ENCODE measurements at places on chromosomes 13 and 19.
A peak's percentile ranks its signal among the peaks of the same experiment; 100 is the strongest.

DNA sequence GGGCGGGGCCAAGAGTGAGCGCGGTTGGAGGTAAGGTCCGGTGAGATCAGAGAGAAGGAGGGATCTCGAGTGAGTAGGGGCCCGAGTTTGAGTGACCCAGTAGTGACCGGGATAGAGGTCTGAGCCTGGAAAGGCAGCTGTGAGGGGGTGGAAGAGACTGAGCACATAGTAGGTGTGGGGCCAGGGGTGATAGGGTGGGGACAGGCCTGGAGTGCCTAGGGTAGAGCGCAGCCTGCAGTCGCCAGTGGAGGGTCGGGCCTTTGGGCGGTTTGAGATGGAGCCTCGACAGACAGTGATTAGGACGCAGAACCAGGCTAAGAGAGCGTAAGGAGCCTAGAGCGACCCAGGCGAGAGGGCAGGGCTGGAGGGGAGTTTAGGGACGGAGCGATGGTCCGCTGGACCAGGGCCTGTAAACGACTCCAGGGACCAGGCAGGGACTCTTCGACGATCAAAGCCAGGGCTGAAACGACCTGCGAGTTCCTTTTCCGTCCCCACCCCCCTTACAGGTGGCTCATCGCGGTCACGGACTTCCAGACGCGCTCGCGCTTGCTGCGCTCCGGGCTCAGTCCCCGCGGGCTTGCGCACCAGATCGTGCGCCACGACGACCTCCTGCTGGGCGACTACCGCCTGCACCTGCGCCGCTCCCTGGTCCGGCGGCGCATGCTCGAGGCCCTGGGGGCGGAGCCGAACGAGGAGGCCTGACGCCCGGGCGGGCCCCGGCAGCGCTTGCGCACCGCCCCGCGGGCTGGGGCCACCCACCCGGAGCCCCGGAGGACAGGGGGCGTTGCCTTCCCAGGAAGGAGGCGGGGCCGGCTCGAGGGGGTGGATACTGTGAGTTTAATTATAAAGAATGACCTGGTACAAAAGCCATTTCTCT lies 9.4 kb downstream of the C19orf81 start:
- DNase-seq: peak; percentile 57

DNA sequence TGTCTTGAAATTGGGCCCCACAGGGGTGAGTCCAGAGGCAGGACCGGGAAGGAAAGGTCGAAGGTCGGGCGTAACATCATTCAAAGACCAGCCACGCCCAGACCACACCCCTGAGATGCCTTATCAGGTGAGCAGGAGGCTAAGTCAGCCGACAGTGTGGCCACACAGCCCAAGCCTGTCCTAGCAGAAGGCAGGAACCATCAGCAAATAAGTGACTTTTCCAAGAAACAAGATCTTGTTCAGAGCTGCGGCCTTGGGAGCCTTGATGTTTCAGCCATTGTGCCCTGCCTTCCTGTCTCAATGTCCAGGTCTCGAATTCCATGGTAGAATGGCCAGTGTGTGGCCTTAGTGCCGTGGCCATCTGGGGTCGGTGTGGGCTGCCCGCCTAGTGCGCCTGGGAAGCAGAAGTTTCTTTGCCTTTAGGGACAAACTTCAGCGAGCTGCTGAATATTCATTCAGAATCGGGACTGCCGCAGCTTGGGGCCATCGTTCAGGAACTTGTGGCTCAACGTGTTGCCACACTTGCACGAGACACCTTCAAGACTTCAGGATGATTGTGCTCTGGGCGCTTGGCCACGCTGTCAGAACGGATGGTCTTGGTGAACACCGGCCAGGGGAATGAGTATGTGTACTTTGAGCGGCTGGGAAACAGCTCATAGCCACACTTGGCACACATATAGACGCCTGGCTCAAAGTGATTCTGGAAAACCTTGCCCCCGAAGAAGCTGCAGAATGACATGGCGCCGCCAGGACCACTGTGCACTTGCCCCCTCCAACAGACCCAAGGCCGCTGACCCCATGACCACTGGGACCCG lies 6.1 kb upstream of the IFNL4 start:
- DNase-seq: no peak

- DNase-seq: peak; percentile 49
These were observed 263.5 kb downstream of the FOXO1 start for GRCh38 chr13:40402931-40403431.

- DNase-seq: no peak
These were observed 1146.3 kb upstream of the MIR17HG start for GRCh38 chr13:90201202-90201601.

DNA sequence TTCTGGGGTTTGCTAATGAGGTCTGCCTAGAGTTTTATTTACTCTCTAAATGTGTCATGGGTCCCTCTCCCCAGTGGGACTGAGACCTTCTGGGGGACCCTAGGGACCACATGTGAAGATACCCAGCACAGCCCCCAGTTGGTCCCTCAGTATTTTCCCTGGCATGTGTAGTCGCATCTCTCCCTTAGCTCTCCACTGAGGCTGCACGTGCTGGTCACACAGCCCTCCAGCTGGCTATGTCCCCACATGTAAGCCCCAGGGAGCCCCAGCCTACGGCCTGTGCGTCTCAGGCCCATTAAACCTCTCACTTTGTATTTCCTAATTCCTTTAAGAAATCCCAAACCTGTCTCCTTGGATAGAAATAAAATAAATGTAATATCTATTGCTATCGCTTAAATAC lies 189.6 kb upstream of the TSHZ3 start:
- DNase-seq: no peak

- no peak for DNase-seq
These were observed 17.7 kb downstream of the CCDC122 start for GRCh38 chr13:43861863-43862262.

GRCh38 chr13:42478531-42479156 lies 95.3 kb upstream of the TNFSF11 start:
- no peak for DNase-seq

GRCh38 chr13:57899096-57899495 lies 267.6 kb downstream of the PCDH17 start:
- DNase-seq: no peak

- no peak for DNase-seq
These were observed 16.3 kb upstream of the GSX1 start for GRCh38 chr13:27775943-27776342.

GRCh38 chr19:31380854-31381253 lies 31.6 kb upstream of the TSHZ3 start:
- DNase-seq: no peak

DNA sequence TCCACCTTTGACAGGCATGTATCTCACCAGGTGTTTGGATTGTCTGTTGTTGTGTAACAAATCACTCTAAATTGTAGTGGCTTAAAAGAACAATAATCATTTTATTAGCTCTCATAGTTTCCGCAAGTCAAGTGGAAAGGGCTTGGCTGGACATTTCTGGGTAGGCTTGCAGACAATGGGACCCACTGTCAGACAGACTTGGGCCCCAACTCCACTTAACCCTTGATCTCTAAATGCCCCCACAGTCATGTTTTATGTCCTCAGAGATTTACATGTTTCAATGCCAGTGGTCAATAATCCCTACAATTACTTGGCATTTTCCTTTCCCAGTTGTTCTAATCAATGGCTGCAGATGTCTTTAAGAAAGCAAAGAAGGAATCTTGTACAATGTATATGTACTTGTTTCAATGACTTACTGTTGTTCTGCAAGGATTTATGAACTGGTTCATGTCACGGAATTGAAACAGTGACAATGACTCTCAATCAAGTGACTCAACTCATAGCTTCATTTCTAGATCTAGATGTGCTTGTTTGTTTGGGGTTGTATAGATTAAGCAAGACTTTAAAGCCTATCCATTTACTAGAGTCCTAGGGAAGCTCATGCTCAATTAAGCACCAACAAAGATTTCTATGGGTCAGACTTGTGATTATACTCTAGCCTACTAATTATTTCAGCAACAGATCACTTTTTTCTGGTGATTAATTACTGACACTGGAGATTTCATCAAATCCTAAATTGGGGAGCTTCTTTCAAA lies 510.1 kb upstream of the NBEA start:
- DNase-seq: no peak

DNA sequence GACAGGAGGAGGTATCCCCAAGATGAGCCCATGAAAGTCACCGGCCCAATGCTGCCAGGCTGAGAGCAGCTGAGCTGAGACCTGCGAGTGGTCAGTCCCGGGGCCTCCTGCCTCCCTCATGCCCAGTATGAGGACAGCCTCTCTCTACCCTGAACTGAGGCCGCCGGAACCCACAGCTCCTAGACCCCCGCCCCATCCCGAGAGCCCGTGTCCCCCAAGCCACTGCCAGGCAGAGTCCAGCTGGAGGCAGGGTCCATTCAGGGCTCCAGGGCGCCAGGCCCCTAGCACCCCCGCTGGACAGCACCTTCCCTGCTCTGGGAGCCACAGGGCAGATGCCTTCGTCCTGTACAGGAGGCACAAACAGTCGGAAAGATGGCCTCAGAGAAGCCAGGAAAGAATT lies 38.7 kb downstream of the MLLT1 start:
- DNase-seq: no peak

DNA sequence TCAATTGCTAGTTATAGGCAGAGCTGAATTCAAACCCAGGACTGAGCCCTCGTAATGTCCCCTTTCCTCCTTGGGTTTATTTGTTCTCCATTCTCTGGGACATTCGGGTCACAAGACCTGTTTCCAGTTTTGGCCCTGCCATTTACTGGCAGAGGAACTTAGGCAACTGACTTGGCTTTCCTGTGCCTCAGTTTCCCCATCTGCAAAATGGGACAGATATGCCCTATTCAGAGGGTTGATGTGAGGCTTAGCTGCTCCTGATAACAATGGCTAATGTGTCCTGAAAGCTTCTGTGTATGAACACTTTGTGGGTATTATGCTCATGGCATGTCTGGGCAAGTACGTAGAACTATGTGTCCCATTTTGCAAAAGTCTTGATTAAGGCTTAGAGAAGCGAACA lies 996 bp downstream of the ZNF524 start:
- DNase-seq: no peak

- DNase-seq: no peak
These were observed 169.9 kb downstream of the USP12 start for GRCh38 chr13:27001705-27002104.

DNA sequence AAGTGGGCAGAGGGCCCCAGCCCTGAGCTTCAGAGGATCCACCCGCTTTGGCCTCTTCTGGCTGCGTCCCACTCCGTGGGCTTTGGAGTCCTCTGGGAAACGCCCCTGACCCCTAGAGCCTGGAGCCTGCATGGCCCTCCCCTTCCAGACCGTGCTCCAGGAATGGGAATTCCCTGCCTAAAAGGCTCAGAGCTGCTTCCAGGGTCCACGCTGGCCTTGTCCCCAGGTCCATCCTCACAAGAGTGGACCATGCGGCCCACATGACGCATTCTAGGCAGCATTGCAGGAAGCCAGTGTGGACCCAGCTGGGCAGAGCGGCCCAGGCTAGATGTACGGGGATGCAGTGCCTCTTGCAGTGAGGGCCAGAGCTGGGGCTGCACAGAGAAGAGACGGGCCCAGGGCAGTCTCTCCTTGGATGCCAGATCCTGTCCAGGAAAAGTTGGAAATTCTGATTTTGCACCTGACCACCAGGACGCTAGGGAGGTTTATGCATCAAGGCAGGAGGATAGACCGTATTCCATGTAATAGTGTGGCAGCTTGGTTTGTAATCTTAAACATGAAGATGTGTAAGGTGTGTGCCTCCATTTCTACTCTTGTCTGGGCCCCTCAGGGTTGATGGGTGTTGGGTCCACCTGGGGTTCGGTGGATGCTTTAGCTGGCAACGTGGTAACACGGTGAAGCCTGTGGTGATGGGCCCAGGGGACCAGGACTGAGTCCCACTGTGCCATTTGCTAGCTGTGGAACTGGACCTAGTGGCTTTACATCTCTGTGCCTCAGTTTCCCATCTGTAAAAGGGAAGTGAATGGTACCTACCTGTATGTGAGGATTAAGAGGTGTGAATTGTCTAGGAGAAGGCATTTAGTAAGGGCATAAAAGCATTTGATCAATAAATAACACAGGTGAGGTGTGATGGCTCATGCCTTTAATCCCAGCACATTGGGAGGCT lies 14.8 kb upstream of the FXYD3 start:
- no peak for DNase-seq
